ENCODE measurements at places on chromosomes 1 and 21. TPM values are rescaled to one million over a fixed set of nuclear protein-coding genes. Genes with fewer than 3 reads are reported as not detected.

The GBP1 gene
- total RNA-seq = not detected

The SLAMF6 gene
- not detected for total RNA-seq

The OLIG2 gene
- total RNA-seq = 0.60 TPM

The KRTAP22-1 gene
- total RNA-seq = not detected

The RPE65 gene
- not detected for total RNA-seq

The KCNN3 gene
- 1.3 TPM for total RNA-seq

The ANKRD65 gene
- total RNA-seq = 1.9 TPM

The DYRK1A gene
- 54.6 TPM for total RNA-seq

The LCE3E gene
- not detected for total RNA-seq

The CAP1 gene
- 258 TPM for total RNA-seq

The SERTAD4 gene
- total RNA-seq = 2.7 TPM

The CLCA4 gene
- not detected for total RNA-seq

The BGLAP gene
- total RNA-seq = 2.6 TPM

The B3GALT2 gene
- 0.05 TPM for total RNA-seq

The PROK1 gene
- not detected for total RNA-seq

Data from WTC11 (cell line).